Activated naive CD4-positive, alpha-beta T cell treated with anti-CD3 and anti-CD28 coated beads for 36 hours (primary cell): ENCODE measurements at places on chromosomes 1 and 21. TPM values are rescaled to one million over a fixed set of nuclear protein-coding genes. Genes with fewer than 3 reads are reported as not detected.

CLEC20A gene
- total RNA-seq, result not detected

- DNase-seq, result no peak
Observed at GRCh38 chr1:11738783-11739182, 2.8 kb downstream of the AGTRAP start.

HSPA6 gene
- 0.12 TPM for total RNA-seq

DNA sequence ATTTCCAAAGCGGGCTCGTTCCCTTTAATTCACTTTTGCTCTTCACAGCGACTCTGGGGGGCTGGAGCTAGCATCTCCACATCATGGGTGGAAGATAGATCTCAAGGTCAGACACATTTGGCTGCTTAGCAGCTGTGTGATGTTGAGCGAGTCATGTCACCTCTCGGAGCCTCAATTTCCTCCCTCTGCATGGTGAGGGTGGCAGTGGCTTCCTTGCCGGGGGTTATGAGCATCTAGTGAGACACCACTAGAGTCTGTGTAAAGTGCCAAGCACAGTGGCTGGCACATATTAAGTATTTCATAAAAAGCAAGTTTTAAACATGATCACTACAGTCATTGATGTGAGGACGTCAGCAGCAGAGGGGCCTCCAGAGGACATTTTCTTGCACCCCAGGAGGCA is 16.9 kb upstream of the ECE1 start:
- no peak for DNase-seq

MX1 gene
- total RNA-seq, result 145 TPM
